ENCODE measurements at places on chromosomes 5 and 9.

DNA sequence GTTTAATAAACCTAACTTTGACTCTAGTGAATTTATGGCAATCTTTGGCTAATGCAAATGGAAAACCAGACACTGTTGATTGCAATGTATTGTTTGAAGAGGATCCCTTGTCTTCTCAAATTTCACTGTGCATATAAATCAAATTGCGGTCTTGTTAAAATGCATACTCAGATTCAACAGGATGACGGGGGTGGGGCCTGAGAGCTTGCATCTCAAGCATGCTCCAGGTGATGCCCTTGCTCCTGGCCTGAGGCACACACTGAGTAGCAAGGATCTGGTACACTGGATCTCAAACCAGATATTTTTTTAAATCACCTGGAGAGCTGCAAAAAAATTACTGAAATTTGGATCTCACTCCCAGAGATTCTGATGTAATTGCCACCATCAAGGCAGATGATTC, 463.7 kb downstream of the DNAH5 start:
- DNase-seq, result no peak

- no peak for DNase-seq
These were observed 119.5 kb downstream of the ANXA1 start for GRCh38 chr9:73270967-73271721.

- DNase-seq, result no peak
These were observed 1.5 kb upstream of the ANKH start for GRCh38 chr5:14873093-14873492.

DNA sequence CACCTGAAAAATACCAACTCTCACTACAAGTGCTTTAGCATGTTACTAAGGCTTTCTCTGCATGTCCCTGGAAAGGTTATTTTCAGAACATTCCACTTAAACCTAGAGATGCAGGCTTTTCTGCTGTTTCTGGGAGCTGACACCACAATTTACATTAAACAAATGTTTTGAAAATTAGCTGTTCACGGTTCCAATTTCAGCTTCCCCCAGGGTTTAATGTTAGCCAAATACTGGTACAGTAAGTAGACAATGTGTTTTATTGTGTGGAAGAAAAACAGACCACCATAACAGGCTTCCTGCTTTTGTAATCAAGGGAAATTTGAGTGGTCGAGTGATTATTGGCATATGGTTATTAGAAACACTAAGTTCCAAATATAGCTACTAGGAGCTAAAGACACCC, 32.0 kb downstream of the MACROH2A1 start:
- no peak for DNase-seq

DNA sequence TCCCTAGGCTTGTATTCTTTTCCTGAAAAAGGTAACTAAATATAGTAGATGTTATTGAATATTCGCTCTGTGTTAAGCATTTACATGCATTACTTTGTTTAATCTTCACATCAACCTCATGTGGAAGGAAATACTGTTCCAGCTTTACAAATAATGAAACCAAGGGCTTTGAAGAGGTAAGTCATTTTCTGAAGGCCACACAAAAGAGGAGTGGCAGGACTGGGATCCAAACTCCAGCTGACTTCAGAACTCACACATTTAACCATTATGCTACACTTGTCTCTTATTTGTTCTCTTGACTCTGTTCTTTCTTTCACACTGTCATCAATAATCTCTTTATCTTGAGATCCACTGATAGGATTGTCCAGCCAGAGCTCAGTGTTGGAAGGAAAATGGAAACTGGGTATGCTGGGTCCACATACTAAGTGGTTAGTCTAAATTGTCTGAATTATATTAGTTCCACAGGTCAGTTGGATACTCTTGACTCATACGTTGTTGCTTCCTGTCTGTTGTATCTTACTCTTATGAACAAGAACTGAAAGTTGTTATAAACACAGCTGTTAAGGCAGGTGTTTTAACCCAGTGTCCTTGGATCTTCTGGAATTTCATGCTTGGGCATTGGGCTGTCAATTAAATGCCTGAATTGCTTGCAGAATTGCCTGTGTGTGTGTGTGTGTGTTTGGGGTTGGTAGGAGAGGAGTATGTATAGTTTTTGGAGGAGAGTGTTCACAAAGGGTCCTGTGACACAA, 65.6 kb downstream of the TLE4 start:
- DNase-seq, result no peak
